Left kidney (tissue), 8 donors: ENCODE measurements at places on chromosomes 13 and 19.

GRCh38 chr13:62512194-62513141, 1096.8 kb upstream of the PCDH20 start:
- peak; percentile 28 for DNase-seq

- DNase-seq: no peak
These were observed 475.1 kb downstream of the FOXO1 start for GRCh38 chr13:40191186-40191980.

DNA sequence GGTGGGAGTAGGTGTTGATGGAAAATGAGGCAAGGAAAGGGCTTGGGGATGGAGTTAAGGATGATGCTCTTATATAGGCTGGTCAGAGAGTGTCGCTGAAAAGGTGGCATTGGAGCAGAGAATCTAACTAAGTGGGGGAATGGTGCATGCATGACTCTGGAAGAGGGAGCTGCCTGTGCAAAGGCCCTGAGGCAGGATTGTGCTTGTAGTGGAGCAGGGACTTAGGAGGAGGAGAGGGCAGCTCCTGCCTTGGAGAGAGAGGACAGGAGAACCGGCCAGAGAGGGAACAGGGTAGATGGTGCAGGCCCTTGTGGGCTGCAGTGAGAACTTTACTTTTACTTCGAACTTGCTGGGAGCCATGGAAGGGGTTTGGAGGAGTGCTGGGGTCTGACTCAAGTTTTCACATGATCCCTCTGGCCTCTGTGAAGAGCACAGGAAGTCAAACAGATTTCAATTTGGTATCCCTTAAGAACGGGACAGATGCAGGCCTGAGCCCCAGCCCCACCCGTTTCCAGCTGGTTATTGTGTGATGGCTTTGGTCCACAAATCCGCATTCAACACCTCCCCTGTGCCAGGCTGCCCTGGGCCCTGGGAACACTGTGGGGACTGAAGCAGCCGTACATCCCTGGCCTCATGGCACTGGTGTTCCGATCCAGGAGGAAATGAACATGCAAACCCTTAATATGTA, 7.0 kb downstream of the AP2A1 start:
- DNase-seq: no peak

- DNase-seq: no peak
These were observed 8.8 kb upstream of the SULT2B1 start for GRCh38 chr19:48543121-48543710.

DNA sequence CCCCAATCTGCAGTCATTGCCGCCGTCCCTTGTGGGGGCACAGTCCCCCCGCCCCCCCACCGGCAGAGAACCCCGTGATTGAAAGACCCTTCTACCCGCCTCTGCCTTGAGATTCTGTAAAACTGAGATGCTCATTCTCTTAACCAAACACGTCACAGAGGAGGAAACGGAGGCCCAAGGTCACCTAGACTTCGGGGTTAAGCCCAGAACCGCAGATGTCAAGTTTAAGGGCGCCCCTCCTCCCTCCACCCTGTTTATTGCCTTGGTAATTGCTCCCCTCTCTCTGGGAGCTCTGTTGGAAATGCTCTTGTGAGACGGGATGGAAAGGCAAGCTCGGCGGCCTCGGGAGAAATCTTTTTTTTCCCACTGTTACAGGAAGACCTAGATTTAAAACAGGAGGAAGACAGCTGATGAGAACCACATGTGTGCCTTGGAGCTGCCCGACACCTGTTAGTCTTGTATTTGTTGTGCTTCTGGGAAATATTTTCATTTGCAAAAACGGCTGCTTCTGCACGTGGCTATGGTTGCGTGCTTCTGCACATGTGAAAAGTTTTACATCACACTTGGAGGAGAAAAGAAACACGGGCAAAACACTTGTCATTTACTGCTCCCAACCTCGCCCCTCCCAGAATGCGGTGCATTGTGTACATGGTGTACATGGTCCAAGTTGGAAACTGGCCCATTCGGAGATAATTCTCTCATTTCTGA, 1.1 kb upstream of the MED26 start:
- DNase-seq: peak; percentile 22
